ENCODE measurements at places on chromosomes 1 and 21.

DNA sequence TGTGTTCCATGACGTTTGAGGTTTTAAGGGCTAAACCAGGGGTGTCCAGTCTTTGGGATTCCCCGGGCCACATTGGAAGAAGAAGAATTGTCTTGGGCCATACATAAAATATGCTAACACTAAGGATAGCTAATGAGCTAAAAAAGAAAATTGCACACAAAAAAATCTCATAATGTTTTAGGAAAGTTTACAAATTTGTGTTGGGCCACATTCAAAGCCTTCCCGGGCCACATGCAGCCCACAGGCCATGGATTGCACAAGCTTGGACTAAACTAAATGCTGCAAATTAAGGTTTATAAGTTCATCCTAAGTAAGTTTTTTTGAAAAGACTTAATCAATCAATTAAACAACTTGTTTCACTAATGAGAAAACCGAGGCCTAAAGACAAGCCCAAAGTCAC, 21.9 kb downstream of the NIBAN1 start:
- DNase-seq, result no peak

DNA sequence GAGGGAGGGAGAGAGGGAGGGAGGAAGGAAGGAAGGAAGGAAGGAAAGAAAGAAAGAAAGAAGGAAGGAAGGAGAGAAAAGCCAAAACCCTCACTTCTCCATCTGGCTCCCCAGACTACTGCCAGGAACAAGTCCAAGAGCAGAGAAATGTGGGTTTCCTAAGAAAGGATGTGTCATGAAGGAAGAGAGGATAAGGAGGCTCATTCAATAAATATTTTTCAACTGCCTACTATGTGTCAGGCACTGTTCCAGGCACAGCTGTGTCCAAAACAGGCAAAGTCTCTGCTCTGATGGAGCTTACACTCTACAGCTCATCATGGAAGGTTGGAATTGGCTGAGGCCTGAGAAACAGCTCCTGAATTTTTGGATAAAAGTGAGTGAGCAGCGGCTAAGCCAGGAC, 42.6 kb upstream of the ATP2B4 start:
- DNase-seq, result no peak

DNA sequence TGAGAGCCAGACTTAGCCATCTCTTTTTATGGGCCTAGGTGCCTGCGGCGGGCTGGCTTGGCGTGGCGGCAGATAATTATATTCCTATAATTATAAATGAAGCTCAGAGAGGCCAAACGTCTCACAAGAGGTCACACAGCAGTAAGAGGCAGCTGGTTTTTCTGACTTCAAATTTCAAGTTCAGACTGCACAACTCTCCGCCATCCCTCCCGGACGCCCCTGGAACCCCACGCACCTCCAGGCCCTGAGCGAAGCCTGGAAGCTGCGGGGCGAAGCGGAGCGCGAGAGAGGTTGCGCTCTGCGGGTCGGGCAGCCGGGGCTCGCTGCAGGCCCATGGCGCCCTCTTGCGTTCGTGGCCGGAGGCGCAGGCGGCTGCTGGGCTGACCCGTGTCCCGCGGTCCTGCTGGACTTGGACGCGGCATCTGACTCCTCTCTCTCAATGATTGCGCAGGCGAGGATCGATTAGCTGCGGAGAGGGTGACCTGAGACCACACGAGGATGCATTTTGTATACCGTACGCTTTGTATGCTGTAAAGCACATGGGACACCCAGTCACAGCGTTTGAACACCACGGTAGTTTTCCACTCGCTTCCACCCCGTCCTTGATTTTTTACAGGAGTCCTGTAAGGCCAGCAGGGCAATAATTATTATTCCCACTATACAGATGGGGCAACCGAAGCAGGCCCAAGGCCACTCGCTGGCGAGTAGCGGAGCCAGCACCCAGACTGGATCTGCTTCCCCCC, 272.7 kb downstream of the FOXD2 start:
- peak; percentile 71 for DNase-seq

- no peak for DNase-seq
Measured at GRCh38 chr1:226454349-226454748, 46.5 kb upstream of the PARP1 start.

- DNase-seq, result no peak
Measured at GRCh38 chr1:40174788-40175187, 13.6 kb downstream of the RLF start.

DNA sequence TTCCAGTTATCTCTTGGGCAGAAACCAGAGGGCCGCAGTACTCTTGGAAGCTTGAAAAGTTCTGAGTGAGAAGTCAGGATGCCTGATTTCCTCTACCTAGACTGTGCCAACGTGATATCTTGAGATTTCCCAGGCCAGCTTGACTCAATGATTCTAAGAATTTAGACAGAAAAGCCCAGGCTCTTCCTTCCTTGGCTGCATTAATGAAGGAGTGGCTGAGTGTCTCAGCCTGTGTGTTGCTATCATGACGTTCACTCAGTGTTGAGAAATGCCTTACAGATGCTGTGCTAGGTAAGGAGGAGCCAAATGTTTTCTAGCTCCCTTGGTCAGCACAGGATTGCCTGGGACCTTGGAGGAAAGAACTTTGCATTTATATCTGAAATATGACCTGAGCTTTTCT, 454.1 kb upstream of the USP24 start:
- peak; percentile 23 for DNase-seq

- DNase-seq, result peak; percentile 47
Measured at GRCh38 chr1:228646717-228647522, 88.4 kb upstream of the RHOU start.

DNA sequence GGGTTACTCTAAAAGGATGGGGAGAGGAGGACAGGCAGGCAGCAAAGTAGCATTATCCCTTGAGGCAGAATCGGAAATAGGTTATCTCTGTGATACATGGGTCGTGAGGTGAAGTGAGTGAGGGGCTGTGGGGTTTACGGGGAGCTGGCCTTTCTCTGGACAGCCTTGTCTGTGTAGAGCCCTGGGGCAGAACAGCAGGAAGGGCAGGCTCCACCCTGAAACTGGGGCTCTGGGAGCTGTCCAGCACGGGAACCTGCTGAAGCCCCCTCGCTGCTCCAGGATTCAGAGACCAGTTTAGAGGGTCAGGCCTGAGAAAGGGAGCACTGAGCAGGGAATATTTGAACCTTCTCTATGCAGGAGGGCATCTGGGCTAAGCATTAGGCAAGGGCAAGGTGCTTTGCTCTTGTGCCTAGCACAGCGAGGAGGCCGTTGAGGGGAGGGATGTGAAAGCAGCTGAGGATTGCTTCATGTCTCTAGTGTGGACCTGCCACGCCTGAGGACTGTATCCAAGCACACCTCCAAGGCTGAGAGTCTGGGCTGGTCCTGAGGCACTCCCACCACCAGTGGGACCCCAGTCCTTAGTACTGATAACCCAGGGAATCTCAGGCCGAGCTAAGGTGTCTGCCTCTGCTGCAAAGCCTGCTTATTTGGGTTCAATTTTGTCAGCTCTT, 55.8 kb downstream of the NAV1 start:
- no peak for DNase-seq

- DNase-seq, result no peak
Measured at GRCh38 chr1:25977801-25978200, 20.1 kb downstream of the PAFAH2 start.

DNA sequence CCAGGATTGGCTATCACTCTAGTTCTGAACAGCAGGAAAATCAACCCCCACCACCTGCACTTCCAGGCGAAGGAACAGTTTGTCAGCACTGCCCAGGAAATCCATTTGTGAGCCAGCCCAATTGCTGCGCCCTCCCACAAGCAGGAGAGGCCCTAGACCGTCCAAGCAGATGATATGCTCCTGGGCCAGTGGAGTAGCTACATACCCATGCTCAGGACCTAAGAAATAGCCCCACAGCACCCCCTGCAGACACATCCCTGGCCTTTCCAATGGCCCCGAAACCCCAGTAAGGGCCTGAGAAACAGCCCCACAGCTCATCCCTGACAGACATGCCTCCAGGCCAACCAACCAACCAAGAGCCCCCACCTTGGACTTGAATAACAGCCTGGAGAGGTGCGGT, 111.5 kb upstream of the ZC3H11B start:
- DNase-seq, result no peak

DNA sequence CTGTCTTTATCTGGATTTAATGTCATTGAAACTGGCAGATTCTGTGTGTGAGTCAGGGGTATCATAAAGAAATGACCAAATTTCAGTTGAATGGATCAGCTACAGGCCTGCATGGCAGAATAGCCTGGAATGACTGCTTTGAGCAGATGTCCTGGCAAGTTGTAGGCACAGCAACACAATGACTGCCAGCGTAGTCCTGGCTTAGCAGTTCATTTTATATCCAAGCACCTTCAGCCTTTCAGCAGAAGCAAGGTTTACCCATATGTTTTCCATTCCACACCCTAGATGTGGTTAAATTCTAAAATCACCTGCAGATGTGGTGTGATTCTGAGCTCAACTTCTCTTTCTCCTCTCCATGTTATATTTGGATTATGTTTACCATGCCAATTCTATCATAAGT, 22.3 kb upstream of the PTGFR start:
- no peak for DNase-seq

DNA sequence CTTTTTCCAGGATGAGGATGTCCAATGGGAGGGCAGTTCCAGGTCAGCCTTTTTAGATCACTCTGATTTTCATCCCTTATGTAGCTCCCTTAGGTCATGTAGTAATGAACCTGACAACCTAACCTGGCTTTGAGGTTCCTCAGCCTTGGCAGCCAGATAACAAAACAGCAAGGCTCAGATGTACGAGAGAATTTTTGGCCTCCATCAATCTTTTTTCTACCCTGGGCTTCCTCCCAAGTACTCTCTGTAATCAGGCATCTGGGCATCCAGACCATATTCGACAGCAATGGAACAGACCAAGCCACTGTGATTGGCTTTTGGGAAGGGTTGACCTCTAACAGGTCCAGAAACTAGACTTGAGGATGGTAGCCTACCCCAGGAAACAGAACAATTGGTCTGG, 38.6 kb downstream of the KCNH1 start:
- no peak for DNase-seq

DNA sequence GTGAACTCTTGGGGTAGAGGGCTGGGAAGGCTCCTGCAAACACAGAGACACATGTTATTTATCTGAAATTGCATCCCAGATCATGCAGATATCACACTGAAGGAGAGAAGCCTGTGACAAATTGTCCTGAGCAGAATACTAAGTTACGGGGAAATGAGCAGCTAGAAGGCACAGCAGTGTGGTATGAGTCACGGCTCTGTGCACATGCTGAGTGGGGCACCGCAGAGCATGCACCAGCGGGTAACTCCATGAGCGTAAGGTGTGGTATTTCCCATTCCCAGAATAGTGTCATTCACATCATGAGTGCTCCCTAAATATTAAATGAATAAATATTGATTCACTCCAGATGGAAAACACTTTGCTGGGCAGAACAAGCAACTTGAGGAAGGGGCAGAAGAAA, 21.3 kb upstream of the FCRL2 start:
- no peak for DNase-seq

GRCh38 chr1:54965624-54966340, 14.6 kb upstream of the TMEM61 start:
- no peak for DNase-seq

- DNase-seq, result peak; percentile 96
Measured at GRCh38 chr1:112956544-112957132, 642 bp upstream of the SLC16A1 start.

DNA sequence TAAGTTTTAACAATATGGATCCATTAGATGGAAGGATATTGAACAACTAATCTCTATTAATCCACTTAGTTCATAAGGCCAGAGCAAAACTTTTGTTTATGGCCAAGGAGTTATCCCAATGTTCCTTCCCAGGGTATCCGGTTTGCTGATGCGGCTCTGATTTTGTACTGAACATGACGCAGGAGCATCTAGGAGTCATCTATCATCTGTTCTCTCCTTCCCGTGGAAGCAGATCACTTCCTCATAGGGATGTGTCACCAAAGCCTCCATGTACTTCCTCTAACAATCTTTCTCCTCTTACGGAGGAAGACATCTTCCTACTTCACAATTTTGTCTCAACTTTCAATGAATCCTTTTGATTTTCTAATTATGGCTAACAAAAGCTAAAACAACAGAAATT, 206.6 kb downstream of the APP start:
- DNase-seq, result no peak

DNA sequence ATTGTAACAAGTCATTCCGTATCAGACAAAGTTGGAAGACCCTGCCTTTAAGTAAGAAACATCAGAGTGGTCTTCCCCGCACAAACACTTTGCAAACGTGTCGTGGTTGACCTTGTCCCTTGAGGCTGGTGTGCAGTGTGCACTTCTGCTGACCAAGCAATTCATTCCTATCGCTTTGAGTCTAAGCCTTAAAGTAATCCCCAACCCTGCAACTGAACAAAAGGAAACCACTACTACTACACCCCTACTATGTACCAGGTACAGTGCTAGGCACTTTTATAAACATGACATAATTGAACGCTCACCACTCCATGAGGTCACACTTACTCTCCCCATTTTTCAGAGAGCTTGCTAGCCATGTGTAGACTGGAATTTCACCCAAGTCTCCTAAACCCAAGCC, 10.6 kb downstream of the ITPKB start:
- DNase-seq, result no peak

DNA sequence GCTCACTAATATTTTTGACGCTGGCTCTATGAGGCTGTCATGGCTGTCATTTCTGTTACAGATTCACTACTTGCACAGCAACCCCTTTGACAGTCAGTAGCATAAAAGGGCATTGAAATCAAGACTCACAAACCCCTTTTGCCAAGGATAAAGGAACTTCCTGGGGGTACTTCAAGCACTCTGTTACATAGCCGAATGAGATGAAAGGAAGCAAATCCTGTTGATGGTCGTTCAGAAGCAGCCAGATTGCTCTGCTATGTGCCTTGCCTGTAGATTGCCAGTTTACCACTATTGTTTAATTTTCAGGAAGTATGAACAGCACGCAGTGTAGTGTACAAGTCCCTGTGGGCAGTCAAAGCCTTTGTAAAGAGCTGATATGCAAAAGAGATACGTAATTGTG, 296.2 kb downstream of the LRRIQ3 start:
- no peak for DNase-seq

- DNase-seq, result peak; percentile 45
Measured at GRCh38 chr1:24374891-24375786, 38.4 kb downstream of the STPG1 start.

GRCh38 chr1:225835856-225836255, 25.9 kb downstream of the EPHX1 start:
- no peak for DNase-seq

All from trophoblast cell (in vitro differentiated cells and primary cell).